ENCODE measurements at places on chromosomes 5 and 9.

DNA sequence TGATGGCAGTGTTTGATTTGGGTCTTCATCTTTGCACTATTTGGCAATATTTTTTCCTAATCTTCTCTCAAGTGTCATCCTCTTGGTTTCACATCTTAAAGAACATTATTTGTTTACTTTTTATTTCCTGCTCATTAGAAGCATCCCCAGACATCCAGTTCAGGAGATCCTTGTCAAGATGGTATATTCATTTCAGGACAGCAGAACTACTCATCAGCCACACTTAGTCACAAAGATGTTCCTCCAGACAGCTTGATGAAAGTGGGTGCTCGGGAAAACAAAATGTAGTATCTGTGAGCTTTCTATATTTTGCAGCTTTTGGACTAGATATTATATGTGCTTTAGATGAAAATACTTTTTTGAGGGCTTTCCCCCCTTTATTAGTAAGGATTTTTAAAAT is 72.1 kb upstream of the SREK1 start:
- no peak for DNase-seq

DNA sequence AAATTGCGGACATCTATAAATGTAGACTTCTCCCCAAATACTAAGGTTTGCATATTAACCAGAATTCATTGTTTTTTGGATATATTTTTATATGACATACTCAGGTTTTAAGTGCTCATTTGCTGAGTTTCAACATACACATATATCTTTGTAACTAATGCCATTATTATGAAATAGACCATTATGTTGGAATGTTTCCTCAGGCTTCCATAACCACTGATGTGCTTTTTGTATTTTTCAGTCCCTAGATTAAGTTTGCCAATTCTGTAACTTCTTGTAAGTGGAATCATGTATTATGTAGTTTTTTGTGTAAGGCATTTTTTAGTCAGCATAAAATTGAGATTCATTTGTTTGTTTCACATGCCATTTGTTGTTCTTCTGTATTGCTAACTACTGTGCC is 32.1 kb downstream of the HSPA4 start:
- DNase-seq: no peak

DNA sequence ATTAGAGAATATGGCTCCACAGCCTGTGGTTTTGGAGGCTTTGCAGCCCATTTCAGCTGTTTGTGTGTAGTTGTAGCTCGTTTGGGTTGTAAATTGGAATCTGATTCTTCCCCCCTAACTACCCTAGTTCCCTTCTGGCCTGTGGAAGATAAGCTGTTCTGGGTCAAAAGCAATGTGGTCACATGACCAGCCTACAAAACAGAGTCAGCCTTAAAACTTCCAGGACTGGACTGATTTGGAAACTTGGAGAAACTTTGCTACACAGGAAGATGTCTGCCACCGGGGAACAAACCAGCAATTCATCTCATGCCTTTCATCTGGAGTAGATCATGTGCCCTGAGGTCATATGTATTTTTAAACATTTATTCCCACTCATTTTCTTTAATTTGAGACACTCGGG is 83.8 kb downstream of the DAPK1 start:
- peak; percentile 96 for DNase-seq

DNA sequence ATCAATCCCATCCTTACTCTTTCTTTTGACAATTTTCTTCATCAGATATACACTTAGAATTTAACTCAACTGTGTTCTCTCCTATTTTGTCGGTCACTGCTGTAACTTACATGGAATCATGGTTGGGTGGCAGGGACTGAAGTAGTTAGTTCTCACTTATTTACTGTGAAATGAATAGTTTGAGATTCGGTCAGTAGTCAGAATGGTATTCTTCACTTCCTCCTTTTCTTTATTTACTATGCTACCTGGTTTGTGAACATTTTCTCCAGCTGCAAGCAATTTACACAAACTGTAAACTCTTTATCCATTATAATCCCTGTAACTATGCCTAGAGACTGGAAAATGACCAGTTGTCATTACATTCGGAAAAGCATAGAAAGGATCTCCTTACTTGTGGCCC is 41.5 kb upstream of the GDNF start:
- no peak for DNase-seq

- no peak for DNase-seq
Observed at GRCh38 chr5:177611446-177612214, 11.7 kb downstream of the B4GALT7 start.

DNA sequence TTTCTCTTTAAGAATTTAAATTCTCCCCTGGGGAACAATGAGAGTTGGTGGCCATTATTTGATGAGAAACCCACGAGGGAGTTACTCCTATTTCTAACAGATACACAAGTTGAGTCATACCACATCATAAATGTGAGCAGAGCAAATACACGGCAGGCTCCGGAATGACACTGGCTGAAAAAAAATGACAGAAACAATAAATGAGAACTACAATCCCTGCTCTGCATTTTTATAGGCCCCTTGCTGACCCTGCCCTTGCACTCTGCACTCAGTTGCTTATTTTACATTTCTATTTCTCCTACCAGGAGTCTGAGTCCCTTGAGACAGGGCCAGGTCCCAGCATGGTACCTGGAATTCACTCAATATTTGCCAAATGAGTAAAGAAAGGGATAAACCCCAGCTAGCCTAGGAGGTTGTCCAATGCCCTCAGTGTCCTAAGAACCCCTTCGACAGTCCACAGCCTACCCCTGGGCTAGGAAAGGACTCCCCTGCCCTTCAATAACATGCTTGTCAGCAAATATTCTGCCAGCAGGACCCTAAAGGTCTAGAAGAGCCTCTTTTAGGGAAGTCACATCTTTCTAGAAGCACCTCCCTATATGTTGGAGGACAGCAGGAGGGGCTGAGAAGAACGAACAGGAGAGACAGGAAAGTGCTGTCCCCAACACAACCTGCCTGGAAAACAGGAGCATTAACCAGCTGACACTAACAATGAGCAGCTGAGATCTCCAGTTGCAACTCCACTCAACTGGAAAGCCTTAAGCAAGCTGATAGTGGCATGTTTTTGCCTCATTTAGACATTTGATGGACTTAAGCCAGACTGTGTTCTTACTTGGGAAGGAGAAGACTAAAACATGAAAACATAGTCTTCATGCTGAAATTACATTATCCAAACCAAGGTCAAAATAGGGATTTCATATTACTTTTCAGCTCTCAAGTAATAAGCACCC is 191.2 kb downstream of the ACTL7B start:
- no peak for DNase-seq

- no peak for DNase-seq
Observed at GRCh38 chr5:57858905-57859304, 376.3 kb upstream of the ACTBL2 start.

DNA sequence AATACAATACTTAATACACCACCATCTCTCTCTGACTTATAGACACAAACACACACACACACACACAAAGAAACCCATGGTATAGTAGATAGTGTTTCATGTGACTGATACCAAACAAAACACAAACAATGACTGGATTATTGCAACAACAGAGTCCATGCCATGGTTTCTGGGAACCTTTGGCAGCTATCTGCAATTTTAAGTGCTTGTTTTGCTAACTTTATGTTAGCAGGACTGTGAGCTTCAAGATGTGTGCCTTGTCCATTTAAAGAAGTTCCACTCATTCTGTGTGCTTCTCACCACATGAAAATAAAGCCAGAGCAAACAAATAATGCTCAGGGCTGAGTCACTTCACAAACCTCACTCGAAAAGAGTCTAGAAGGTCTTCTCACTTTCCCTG is 15.1 kb upstream of the LURAP1L start:
- DNase-seq: peak; percentile 81

DNA sequence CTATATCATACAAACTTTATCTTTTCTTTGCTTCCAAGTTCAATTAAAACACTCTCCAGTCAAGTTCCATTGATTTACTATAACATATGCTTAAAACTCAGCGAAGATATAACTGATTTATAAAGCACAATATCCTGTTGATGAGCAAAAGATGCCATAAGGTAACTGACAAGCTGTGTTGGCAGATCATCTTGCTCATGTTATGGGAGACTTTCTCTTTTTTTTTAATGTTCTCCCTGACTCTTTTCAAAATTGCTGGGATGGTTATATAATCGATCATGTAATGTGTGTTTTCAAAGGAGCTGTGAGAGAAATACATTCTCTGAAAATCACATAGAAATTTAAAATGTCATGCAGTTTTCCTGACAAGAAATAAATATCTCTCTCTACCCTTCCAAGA is 293.5 kb downstream of the MED10 start:
- no peak for DNase-seq

GRCh38 chr9:8652255-8652654 is 852.7 kb upstream of the DMAC1 start:
- no peak for DNase-seq

- DNase-seq: no peak
Observed at GRCh38 chr9:102497709-102498108, 497.4 kb upstream of the CYLC2 start.

DNA sequence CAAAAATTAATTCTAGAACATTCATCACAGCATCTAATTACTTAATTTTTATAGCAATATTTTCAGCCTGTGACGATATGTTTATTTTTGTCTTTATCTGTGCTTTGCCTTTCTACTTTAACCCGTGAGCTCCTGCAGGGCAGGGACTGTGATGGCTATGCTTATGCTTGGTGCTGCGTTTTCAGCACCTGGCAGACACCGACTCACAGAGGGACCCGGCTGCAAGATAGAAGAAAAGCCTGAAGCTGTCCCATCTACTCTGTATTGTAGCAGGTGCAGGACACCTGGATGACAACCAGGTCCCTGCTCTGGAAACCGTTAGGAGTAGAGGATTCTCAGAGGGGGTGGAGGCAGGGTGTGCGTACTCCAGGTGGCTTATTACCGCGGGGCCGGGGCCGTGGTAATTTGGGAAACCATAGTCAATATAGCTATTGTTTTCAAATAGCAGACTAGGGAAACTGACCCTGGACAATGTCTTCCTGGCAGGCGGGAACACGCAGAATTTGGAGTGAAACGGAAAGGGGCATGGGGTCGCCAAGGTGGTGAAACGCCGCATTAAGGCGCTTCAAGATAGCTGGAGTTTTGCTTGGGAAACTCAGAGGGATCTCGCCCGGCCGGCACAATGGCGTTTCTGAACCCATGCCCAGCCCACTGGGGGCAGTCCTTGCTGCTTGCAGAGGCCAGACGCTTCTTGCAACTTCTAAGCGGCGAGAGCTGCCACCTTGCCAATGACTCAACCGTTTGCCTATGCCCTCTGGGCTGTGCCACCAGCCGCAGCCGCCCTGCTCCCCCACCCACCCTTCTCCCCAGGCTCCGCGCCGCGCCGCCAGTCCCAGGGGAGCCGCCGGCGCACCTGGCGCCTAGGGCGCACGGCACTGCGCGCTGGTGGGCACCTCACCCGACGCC is 140.1 kb upstream of the PALM2AKAP2 start:
- no peak for DNase-seq

DNA sequence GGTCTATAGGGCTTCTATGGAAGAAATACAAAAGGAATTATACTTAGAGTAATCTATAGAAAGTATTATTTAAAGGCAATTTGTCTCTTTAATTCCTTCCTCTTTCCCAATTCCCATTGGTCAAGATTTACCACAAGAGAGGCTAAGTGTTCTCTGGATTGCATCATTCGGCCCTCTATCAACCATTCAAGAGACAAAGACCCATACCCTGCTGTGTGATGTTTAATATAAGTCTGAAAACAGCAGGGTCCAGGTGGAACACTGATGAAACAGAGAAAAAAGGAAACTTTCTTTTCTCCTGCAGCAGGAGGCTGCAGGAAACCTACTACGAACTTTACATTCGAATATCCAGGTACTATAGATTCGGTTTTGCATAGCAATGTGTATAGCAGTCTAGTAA is 323.4 kb downstream of the CHSY3 start:
- no peak for DNase-seq

DNA sequence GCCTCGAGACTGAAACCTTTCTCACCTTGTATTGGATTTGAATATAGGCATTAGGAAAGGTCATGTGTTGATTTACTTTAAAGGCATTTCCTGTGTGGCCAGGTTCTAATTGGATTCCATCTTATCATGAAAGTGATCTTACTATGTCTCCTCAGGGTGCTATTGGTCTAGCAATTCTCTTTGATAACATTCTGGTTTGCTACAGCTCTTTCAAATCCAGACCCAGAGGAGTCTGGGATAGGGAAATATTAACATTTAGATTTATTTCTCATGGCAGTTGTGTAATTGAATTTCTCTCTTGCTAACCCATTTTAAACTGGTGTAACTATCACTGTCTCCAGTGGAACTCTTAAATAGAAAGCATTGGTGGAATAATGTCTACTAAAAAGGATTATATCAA is 69.9 kb upstream of the NMUR2 start:
- no peak for DNase-seq

- DNase-seq: peak; percentile 24
Observed at GRCh38 chr9:98709968-98710965, 1.5 kb upstream of the GABBR2 start.

- DNase-seq: no peak
Observed at GRCh38 chr9:82031538-82032280, 43.1 kb downstream of the SPATA31D1 start.

DNA sequence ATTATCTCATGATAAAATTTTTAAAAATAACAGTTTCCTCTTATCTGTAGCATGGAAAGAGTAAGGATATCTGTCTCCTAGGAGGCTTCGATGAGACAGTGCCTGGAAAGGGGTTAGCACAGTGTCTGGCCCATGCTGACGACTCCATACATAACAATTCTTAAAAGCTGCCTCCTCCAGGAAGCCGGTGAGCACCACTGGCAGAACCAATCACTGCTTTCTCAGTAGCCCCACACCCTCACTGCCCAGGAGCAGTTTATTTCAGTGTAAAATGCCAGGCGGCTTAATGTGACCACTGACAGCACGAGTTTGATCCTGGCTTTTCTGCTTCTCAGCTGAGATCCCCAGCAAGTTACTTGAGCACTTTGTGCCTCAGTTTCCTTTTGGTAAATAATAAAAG is 1.2 kb upstream of the NIPAL4 start:
- no peak for DNase-seq

DNA sequence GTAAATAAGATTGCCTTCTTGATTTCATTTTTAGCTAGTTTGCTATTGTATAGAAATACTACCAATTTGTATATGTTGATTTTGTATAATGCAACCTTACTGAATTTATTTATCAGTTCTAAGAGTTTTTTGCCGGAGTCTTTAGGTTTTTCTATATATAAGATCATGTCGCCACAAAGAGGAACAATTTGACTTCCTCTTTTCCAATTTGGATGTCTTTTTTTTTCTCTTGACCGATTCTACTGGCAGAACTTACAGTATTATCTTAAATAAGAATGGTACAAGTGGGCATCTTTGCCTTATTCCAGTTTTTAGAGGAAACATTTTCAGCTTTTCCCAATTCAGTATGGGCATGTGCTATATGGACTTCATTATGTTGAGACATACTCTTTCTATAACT is 624.7 kb upstream of the ACO1 start:
- no peak for DNase-seq

DNA sequence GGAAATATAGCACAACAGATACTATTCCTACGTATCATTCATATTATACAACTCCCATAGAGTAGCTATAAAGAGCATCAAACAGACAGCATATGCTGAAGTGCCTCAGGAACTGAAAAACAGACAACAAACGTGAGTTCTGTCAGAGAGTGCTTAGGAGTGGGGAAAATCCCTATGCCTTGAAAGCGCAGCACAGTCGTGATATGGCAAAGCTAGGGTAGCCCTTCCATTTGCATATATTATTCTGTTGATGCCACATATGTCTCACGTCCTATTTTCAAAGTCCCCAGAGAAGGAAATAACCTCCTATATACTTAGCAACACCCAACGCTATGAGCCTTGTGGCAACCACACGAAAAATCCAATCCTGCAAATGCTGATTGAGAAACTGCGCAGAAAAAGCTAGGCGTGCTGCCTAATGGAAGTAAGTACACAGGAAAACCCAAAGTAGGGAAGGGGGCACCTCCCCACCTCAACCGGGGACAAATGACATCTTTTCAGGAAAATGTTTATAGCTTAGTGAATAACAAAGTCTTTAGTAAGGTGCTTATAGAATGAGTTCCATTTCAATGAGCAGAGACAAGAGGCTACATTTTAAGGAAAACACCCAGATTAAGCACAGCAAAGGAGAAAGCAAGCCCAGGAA is 105.1 kb downstream of the MED10 start:
- DNase-seq: no peak

All from foreskin melanocyte (primary cell).